NCI-H446 (cell line): ENCODE measurements at places on chromosomes 4 and X.

GRCh38 chrX:12975670-12975965 lies 708 bp downstream of the TMSB4X start:
- no peak for DNase-seq

DNA sequence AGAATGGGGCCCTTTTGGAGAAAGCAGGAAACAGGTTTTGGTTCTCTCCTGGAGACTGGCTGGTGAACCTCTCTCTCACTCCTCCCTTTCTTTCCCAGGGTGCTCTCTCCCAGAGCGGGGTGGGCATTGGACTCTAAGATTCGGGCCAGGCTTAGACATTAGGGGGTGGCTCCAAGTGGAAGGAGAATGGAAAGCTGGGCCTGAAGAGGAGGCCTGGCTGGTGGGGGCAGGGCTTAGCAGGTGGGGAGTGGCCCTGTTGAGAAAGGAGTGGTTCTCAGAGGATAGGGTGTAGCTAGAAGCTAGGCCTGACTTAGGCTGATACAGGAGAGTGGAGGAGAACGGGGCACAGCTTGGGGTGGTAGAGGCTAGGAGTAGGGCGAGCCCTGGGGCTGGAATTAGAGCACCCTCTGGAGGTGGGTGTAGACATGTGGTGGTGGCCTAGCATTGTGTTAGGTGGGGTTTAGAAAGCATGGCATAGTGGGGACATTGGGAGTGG lies 5.7 kb downstream of the PLP2 start:
- no peak for DNase-seq

GRCh38 chr4:29046781-29047180 lies 1673.4 kb upstream of the PCDH7 start:
- no peak for DNase-seq

DNA sequence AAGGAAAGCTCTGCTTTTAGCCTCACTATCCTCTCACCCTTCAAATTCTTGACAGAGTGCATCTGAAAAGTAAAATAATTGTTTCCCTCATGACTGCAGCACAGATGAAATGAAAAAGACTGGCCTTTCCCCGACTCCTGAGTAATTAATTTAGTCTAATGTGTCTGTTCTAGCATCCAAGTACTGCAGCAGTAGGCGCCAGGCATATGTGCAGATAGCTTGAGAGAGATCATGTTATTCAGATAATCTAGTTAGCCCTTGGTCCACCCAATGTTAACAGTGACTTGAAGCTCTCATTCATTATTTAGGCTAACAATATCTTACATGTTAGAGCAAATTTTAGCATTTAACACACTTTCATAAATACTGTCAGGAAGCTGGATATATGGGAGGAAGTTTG lies 54.0 kb downstream of the MAP9 start:
- no peak for DNase-seq

DNA sequence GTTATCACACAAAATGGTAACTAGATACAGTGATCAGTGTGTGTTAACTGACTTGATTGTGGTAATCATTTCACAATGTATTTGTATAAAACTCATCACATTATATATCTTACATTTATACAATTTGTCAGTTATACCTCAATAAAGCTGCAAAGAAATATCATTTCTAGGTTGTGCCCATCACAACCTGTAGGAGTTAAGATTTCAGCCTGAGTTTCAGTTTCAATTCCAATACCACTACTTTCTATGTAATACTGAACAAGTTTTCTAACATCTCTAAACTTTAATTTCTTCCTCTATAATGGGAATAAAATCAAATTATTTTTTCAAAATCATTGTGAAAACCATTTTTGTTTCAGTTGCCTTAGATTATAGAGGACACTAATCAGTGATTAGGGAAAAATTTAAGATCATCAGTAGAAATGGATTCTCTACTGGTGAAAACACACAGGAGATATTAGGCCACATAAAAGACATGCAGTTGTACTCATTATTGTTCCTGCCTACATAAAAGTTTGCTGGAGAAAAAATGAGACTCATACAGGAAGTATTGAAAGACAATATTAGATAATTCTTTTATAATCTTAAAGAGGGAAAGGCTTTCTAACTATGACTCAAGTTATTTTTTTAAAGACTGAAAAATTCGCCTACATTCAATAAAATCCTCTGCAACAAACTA lies 18.4 kb upstream of the TBC1D1 start:
- DNase-seq, result no peak

GRCh38 chr4:7137326-7138200 lies 54.8 kb upstream of the SORCS2 start:
- no peak for DNase-seq

GRCh38 chr4:155694100-155694785 lies 27.6 kb downstream of the GUCY1A1 start:
- no peak for DNase-seq

DNA sequence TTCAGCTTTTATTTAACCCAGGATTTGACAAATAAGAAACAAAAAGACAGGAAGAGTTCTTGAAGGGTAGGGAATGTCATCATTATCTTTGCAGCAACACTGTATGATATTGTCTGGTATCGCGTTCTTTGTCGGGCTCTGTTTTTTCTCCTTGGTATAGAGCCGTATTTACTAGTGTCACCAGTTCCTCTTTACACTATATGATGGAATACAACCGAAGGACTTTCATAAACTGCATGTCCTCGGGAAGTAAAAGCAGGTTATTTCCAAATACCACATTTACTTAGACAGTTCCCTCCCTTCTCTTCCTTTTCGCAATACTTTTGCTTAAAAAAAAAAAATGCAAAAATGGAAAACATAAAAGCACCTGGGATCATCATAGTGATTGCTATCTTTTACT lies 96.6 kb upstream of the IL13RA1 start:
- DNase-seq, result no peak

DNA sequence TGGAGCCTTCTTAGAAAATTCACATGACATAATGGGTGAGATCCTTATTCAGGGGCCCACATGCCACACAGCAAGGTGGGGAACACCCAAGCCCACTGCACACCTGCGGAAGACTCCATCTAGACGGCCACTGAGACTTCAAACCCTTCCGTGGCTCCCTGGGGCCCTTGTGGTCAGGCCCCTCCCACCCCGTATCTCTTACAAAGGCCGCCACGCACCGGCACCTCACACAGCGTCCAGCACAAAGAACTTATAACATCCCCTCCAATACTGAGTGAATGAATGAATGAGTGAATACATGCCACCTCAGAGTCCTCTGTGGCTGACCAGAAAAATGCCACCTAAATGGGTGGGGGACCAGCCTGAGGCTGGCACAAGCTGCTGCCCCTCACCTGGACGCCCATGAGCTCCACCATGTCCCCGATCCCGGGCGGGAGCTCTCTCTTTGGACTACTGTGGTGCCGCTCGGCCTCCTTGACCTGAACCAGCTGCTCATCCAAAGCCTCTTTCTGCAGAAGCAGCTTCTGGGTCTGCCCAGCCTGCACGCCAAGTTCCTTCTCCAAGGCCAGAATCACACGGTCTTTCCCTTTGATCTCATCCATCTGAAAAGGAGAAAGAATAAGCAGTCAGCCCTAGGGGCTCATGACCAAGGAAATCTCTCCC lies 66.9 kb upstream of the C4orf50 start:
- DNase-seq, result no peak

DNA sequence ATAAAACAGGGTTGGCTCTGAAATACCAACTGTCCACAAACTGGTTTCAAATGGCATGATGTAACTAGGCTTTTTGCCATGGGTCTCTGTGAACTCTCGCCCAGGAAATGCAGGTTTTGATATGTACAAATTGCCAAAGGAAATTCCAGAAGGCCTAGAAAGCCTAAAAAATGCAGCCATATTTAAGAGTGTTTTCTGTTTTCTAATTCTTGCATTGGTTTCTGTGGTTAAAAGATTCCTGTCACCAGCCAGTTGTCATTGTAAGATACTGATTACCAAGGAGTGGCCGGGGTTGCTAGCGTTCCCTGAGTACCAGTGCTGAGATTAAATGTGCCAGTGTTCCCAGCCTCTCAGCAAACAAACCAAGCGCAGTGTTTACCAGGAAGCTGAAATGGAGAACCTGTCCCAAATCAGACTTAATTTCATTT lies 53.9 kb upstream of the SORBS2 start:
- no peak for DNase-seq

GRCh38 chr4:139243448-139244365 lies 36.3 kb downstream of the MGARP start:
- no peak for DNase-seq

- DNase-seq, result no peak
Measured at GRCh38 chrX:17552044-17552650, 177.1 kb downstream of the NHS start.

- DNase-seq, result no peak
Measured at GRCh38 chr4:15891312-15891711, 47.2 kb downstream of the FGFBP1 start.

DNA sequence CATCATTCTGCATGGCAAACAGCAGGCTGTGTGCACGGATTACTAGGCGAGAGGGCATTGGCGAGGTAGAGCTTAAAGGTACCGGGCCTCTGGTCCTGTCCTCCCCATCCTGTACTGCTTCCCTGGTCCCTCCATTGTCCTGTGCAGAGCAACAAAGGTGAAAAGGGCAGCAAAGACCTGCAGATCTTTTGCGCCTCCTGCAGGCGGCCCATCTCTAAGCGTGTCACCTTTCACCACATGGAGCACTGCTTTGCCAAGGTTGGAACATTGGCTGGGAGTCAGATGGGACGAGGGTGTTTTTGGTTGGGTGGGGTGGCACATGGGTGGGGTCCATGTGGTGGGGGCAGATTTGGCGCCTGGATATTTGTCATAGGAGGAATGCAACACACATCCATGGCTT lies 64.7 kb upstream of the UXT start:
- no peak for DNase-seq

- DNase-seq, result no peak
Measured at GRCh38 chr4:92261256-92261655, 42.5 kb upstream of the GRID2 start.

DNA sequence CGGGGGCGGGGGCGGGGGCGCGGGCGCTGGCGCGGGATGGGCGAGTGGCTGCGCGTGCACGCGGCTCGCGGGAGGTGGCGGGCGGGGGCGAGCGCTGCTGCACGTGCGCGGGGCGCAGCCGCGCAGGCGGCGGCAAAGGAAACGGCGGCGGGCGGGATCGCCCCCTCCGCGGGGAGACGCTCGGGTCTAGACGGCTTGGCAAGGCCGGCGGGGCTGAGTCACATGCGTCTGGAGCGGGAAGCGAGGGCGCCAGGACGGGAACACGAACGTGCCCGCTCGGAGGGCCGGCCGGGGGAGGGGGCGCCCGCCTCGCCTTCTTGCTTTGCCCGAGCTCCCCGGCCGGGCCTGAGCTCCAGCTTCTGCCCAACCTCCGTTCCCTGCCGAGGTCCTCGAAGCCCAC lies 4.3 kb upstream of the HAUS7 start:
- no peak for DNase-seq

GRCh38 chrX:115393271-115393670 lies 103.8 kb downstream of the LUZP4 start:
- DNase-seq, result no peak

DNA sequence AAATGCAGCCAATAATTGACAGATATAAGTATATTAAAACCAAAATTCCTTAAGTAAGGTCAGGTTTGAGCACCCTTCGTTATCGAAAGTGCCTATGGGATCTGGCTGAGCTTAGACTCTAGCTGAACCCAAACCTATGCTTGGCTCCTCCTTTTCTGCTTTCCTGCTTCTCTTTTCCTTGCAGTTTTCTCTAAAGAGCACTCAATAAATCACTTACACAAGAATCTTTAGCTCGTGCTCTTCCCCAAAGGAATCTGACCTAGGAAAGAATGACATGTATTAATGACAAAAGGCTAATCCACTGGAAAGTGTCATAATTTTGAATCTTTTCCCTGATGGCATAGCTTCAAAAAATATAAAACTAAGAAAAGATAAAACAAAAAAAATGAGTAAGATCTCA lies 282.7 kb downstream of the DKK2 start:
- DNase-seq, result no peak

- DNase-seq, result no peak
Measured at GRCh38 chr4:77095101-77095821, 19.5 kb upstream of the CCNI start.

- DNase-seq, result no peak
Measured at GRCh38 chrX:17922303-17922702, 61.2 kb upstream of the RAI2 start.

DNA sequence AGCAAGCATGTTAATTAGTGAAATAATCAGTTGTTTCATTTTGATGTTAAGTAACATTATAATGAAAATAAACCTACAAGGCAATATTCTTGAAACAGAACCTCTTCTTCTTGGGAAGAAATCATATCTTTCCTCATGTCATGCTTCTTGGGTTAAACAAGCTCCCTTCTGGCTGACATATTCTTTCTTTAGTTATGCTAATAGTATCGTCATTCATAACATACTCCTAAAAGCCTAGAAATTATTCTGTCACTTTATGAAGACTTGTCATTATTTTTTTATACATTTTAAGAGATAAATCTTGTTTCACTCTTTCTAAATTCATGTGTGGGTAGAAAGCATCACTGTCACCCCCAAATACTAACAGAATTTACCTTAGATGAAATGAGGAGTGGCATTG lies 1047.0 kb upstream of the GRID2 start:
- no peak for DNase-seq

- DNase-seq, result no peak
Measured at GRCh38 chr4:82562564-82562854, 721 bp upstream of the TMEM150C start.

DNA sequence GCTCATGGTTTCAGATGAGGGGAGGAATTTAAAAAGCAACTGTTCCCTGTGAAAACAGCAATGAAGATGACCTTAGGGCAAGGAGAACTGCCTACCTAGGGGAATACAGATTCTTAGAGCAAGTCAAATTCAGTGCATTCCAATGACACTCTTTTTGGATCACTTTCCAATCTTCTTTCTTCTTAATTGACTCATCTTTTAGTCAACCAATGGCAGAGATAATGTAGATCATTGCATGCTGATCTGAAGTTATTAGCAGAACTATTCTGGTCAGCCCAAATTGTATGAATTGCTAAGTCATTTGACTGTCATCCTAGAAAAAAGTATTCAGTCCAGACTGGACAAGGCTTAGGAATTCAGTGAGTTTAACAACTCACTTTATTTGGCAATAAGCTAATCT lies 12.6 kb upstream of the NR3C2 start:
- no peak for DNase-seq

DNA sequence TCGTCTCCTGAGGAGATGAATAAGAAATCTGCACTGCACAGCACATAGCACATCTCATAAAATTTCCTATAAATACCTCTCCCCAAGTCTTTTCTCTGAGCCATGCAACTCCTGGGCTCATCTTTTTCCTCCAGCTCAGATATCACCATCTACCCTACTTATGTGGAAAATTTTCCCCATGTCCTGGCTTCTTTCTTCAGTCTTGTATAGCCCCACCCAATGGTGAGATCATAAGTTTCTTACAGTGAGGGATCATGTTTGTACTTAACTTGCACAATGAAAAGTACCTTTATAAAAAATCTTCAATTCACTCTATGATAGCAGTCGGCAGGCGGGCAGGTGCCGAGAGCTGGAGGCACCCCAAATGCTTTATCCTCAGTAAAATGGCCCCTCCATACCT lies 198.6 kb upstream of the S100G start:
- no peak for DNase-seq

DNA sequence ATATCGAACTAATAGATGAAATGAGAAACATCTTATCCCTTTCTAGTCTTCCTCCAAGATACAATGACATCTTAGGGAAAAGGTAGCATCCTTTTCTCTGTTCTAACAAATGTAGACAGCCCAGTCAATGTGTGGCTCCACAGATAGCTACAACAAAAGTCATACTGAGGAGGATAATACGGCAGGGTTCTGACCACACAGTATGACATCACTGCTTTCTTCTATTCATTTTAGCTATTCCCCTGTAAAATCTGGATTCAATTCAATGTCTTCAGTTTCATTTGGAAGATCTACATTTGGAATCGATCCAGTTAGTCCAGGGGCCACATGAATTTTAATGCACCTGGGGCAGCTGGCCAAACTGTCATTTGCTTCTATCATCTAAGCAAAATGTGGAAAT lies 51.4 kb downstream of the ENOX2 start:
- DNase-seq, result peak; percentile 70

- no peak for DNase-seq
Measured at GRCh38 chr4:75495476-75495875, 18.7 kb downstream of the RCHY1 start.
